Spleen (tissue), 13 donors: ENCODE measurements at places on chromosomes 11 and 22. TPM values are rescaled to one million over a fixed set of nuclear protein-coding genes. Genes with fewer than 3 reads are reported as not detected.

The TESMIN gene
- polyA plus RNA-seq, result 1.3 TPM

GRCh38 chr11:125768336-125769046 is 10.1 kb downstream of the PATE2 start:
- DNase-seq, result no peak

- no peak for DNase-seq
These were observed 71.1 kb downstream of the TTC28 start for GRCh38 chr22:28608546-28608945.

- DNase-seq, result no peak
These were observed 32.7 kb upstream of the TXNRD2 start for GRCh38 chr22:19974268-19974861.
